ENCODE measurements at places on chromosomes 4 and X. TPM values are rescaled to one million over a fixed set of nuclear protein-coding genes. Genes with fewer than 3 reads are reported as not detected.

GRCh38 chrX:16876696-16877095, 6.5 kb upstream of the RBBP7 start:
- DNase-seq, result no peak

- no peak for DNase-seq
These were observed 126.3 kb downstream of the NEK1 start for GRCh38 chr4:169485791-169486742.

- no peak for DNase-seq
These were observed 692.1 kb upstream of the POU3F4 start for GRCh38 chrX:82816001-82816400.

DNA sequence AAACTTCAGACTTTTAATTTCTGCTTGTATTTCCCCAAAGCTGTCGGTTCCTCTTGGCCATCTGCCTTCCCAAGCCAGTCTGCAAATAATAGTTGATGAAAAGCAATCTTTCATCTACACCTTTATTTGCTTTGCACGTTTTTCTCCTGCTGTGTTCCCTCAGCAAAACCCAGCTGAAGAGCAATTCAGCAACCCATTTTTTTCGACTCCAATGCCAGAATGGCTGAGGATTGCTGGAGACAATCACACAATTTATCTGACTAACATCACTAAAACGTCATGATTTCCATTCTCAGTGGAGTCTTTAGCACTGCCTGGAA, 94.3 kb downstream of the GPRIN3 start:
- DNase-seq, result no peak

- no peak for DNase-seq
These were observed 16.5 kb downstream of the FGFRL1 start for GRCh38 chr4:1027915-1028238.

The CXCL8 gene
- total RNA-seq, result 1.5 TPM
